ENCODE measurements at places on chromosomes 5 and 9.

- DNase-seq: no peak
Measured at GRCh38 chr9:87883990-87884389, 1.3 kb downstream of the SPATA31E1 start.

- no peak for DNase-seq
Measured at GRCh38 chr9:93141771-93142483, 7.9 kb upstream of the NINJ1 start.

- no peak for DNase-seq
Measured at GRCh38 chr9:114696814-114697544, 15.0 kb upstream of the TEX48 start.

DNA sequence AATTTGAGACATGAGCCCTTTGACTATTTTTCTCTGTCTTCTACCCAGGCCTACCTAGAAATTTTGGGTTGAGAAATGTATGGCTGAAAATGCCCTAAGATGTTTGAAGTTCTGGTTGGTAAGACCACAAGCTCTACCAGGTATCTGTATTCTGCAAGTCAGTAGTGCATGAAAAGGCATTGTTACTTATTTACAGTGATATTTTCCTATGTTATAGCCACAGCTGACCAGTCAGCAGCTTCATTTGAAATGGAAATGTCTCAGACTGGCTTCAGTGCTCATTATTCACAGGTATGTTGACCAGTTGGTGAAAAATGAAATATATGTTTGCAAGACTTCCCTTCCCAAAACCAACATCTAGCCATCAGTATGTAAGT is 91.9 kb upstream of the ITGA2 start:
- DNase-seq: no peak

GRCh38 chr9:134855231-134855899 is 25.2 kb upstream of the FCN2 start:
- no peak for DNase-seq

DNA sequence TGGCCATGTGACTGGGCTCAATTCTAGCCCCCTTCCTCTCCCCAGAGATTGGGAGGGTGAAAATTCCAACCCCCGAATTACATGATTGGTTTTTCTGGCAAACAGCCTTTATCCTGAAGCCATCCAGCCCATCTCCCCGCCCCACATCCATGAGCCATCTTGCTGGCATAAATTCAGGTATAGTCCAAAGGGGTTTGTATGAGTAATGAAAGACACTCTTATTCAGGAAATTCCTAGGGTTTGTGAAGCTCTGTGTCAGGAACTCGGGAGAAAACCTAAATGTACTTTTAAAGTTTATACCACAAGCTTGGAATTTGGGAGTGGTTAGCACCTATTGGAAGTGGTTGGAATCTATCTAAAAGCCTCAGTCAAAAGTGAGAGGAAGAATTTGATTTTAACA is 80.6 kb upstream of the SIMC1 start:
- DNase-seq: peak; percentile 77

GRCh38 chr5:6578676-6579343 is 54.0 kb downstream of the NSUN2 start:
- no peak for DNase-seq

DNA sequence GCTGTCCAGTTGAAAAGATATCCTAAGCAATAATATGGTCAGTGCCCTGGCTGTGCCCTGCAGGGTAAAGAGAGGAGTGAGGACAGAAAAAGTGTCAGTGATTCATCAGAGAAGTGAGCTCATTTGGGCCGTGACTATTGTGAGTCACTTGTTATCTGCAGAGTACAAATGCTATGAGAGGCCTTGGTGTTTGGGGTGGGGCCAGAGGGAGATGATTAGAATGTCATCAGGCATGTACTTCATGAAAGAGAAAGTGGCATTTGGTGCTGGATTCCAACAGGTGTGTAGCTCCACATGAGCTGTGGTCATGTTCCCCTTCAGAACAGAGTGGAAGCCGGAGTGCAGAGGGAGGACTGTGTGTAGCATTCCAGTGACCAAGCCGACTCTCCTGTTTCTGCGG is 174.1 kb downstream of the KDM4C start:
- peak; percentile 89 for DNase-seq

- peak; percentile 96 for DNase-seq
Measured at GRCh38 chr9:72524820-72525540, 3.6 kb downstream of the TMC1 start.

GRCh38 chr5:180646963-180647305 is 2.5 kb downstream of the FLT4 start:
- DNase-seq: no peak

DNA sequence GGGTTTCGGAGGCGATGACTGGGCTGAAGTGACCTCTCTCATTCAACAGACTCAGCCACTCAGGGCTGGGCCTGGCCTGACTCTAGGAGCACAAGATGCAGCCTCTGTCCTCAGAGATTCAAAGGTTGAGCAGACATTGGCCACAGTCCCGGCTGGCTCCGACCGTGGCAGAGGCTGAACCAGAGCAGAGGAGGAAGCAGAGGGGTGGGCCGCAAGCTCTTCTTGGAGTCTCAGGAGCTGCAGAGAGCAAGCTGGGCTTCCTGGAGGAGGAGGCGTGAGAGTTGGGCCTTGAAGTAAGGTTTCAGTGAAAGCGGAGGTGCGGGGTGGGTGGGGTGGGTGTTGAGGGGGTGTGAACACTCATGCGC is 37.6 kb downstream of the ALG2 start:
- DNase-seq: no peak

- DNase-seq: no peak
Measured at GRCh38 chr5:140868721-140869554, at the start of gene PCDHA11. PCDHA11 (plus strand) TSS chr5:140868957; CDS start chr5:140869104, 147 bp downstream.

DNA sequence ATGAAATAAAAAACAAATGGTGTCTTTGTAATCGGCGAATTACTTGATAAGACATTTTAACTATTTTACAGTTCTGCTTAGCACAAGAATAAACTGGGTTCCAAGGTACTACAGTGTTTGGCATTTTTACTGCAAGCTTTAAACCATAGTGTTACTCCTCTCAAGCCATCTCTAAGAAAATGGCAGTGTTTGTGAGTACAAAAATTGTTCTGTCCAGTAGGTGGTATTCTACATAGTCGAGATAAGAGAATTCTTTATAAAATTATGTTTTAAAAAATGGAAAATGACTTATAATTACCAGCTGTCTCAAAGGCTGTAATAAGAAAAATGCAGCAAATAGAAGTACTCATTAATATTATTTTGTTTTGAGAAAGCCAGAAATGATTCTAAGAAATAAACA is 3.2 kb downstream of the SMIM15 start:
- no peak for DNase-seq

DNA sequence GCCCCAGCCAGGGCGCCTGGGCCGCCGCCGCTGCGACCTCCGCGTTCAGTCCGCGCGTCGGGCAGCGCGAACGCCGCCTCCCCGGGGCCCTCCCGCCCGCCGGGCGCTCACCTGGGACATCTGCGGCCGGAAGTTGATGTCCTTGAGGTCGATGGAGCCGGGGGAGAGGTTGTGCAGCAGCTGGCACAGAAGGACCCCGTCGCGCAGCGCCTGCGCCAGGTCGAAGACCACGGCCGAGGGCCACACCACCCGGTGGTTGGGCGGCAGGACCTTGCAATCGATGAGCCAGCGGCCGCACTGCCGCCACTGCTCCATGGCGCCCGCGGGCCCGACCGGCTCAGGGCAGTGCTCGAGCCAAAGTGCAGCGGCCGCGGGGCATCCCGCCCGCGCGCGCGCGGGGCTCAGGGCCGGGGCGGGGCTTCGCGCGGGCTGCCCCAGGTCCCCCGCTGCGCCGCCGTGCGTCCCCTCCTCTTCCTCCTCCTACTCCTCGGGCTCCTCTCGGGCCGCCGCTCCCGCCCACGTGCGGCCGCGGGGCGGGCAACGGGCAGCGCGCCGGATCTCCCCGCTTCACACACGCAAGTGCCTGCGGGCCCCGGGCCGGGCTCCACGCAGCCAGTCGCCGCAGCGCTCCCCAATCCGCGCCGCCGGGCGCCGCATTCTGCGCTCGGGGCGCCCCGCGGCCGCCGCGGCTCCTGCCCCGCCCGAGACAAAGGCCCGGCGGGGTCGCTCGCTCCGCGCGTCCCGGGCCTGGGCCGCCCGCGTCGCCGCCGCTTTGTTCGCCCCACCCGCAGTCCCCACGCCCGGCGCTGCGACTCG is at the start of gene VAV2:
TSS of gene VAV2 (minus strand) at position 361 of the 816 bp plus-strand sequence. CDS start at position 315, 46 bp downstream.
- DNase-seq: peak; percentile 51

- DNase-seq: no peak
Measured at GRCh38 chr5:116772806-116773205, 198.2 kb upstream of the SEMA6A start.

DNA sequence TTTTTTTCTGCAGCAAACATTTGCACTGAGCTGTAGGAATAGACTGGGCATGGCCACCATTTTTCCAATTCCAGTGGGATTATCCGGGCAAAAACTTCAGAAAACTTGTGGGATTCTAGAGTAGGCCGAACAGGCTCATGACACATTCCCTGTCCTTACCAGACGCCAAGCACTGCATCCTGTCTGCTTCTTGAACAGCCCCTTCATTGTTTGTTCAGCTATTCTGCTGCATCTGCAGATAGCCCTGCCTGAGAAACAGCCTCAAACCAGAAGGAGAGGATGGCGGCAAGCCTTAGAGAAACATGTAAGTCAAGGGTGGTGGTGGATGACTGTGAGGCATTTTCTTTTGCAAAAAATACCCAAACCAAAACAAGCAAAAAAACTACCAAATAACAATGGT is 111.8 kb upstream of the NTRK2 start:
- DNase-seq: no peak

GRCh38 chr5:147427521-147428401 is 82.1 kb downstream of the DPYSL3 start:
- peak; percentile 37 for DNase-seq

DNA sequence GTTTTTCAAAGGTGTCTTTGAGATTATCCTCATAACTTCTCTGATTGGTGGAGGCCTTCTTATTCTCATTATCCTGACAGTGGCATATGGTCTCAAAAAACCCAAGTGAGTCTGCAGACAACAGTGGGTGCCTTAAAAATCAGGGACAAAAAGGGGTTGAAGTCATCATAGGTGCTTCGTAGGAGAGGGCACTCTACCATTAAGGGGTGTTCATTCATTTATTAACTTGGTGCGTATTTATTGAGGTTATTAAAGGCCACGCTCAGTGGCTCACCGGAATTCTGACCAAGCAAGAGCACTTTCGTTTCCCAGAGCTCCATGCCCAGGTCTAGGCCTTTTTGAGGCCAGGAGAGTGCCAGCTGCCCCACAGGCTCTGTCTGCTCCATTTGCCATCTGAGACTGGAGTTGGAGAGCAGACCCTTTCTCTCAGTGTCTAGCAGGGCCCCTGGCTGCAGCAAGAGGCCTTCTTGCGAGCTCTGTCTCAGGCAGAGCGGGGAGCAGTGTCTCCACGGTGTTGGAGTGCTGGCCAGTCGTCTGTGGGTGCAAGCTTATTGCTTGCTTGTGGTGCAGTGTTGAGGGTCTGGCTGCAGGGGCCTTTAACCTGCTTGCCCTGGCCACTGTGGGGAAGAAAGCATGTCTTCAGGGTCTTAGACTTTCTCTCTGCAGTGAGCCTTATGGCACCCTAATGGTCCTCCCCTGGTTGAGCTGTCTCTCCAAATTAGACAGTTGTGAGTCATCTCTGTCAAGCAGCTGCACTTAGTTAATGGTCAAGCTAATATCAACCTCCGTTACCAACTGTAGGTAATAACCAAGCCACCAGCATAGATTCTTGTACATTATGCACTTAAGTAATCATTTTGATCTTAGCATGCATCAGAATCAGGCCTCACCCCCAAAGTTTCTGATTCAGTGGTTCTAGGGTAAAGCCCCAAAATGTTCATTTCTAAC is 62.6 kb downstream of the IL31RA start:
- DNase-seq: no peak

DNA sequence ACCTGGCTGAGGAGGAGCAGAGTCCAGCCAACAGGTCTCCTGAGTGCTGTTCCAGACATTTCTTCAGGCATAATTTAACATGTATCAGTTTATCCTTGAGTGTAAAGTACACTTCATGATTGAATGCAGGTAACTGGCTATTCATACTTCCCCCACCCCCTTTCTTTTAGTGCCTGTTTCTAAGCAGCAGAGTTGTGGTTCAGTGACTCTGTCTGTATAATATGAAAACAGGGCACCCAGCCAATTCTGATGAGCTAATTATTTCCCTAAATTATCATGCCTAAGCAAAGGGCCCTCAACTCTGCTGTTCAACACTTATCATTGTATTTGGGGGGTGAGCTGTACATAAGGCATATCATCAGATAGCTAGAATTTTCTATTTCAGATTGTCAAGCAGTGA is 51.9 kb upstream of the ZSWIM6 start:
- peak; percentile 85 for DNase-seq

DNA sequence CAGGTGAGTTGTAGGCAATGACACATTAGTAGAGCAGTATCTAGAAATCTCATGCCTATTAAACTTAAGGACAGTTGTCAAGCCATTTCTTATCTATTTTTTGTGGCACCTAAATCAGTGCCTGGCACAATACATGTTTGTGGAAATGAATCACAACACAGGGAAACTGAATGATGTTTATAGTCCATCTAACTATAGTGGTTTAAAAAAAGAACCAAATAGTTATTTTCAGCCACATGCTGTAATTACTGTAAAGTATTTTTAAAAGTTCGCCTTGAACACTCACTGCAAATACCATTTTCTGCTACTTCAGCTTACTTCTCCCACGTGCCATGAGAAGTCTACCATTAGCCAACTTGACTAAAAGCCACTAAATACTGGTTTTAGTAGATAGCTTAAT is 21.9 kb downstream of the FNBP1 start:
- no peak for DNase-seq

- peak; percentile 85 for DNase-seq
Measured at GRCh38 chr5:55601204-55601618, 66.4 kb upstream of the PLPP1 start.

DNA sequence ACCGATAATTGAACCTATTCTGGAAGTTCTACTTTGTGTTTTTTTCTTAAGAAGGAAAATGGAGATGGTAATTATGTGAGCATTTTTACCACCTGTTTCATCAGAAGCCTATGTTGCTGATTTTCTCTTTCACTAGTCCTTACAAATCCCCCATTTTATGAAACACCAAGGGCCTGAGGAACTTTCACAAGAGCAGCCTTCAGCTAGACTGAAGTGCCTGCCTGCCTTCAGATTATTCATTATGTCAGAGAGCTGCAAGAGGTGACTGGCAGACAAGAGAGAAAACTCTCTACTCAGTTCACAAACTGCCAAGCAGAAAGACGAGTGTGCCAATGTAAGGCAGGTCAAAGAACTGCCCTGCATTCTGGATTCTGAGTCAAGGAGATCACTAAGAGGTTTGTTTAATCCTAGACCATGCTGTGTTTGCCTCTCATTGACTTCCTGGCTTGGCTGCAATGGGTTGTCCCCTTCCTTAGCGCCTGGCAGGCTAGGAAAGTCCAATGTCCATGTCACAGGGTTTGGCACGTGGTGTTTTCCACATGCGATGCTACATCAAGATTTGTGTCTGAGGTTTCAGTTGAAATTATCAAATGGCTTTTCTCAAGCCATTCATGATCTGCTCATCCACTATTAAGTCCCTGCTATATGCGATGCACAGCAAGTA is 143.3 kb downstream of the CDC42SE2 start:
- no peak for DNase-seq

- peak; percentile 13 for DNase-seq
Measured at GRCh38 chr9:93520523-93520922, 55.9 kb upstream of the PHF2 start.

Measured in HCEC 1CT (cell line).